ENCODE measurements at places on chromosomes 5 and 9.

- no peak for DNase-seq
Measured at GRCh38 chr9:121154782-121155181, 46.9 kb downstream of the RAB14 start.

GRCh38 chr5:112413611-112414010 lies 5.5 kb downstream of the EPB41L4A start:
- no peak for DNase-seq

- no peak for DNase-seq
Measured at GRCh38 chr9:22079873-22080341, 70.8 kb upstream of the CDKN2B start.

DNA sequence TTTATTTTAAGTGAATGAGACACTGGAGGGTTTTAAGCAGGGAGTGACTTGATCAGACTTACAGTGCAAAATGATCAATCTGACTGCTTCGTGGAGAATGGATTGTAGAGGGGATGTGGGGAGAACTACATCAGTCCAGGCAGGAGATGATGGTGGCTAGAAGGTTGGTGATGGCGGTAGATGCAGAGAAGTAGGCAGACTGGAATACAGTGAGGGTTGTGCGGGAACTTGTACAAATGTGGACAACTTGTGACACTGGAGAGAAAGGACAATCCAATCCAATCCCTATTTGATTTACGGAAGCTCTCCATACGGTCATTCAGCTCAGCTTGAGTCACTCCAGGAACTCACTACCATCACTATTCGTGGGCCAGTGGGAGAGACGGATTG lies 593 bp downstream of the TIGD6 start:
- DNase-seq: no peak

DNA sequence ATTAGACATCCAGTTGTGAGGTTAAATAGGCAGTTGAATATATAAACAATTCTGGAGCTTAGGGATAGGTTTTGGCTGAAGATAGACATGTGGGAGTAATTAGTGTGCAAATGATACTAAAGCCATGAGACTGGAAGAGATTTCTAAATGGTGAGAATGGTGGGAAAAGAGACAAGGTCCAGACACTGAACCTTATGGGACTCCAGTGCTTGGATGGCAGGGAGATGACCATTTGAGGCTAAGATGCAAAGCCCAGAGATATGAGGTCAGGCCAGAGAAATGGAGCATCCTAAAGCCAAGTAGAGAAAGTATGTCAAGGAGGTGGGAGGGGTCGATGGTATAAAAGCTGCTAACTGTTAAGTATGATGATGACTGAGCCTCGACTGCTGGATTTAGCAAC lies 115.6 kb downstream of the SEMA5A start:
- no peak for DNase-seq

GRCh38 chr5:169805937-169806700 lies 169.0 kb downstream of the DOCK2 start:
- no peak for DNase-seq

DNA sequence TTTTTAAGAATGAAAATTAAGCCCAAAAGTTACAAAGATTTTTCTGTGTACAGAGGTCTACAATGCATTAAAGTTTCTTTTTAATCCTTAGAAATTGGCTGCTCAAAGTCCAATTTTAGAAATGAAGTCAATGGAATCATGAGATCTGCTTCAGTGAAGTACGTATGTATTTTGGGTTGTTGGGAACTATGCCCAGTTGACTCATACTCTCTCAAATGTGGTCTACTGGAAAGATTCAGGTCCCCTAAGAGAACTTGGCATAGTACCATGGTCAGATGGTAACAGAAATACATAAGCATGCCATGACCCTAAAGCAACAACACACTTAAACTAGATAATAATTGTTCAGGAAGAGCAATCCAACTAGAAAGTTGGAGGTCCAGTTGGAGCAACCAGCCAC lies 23.0 kb downstream of the FBLL1 start:
- no peak for DNase-seq

GRCh38 chr9:113609562-113610318 lies 146.2 kb downstream of the RGS3 start:
- no peak for DNase-seq

DNA sequence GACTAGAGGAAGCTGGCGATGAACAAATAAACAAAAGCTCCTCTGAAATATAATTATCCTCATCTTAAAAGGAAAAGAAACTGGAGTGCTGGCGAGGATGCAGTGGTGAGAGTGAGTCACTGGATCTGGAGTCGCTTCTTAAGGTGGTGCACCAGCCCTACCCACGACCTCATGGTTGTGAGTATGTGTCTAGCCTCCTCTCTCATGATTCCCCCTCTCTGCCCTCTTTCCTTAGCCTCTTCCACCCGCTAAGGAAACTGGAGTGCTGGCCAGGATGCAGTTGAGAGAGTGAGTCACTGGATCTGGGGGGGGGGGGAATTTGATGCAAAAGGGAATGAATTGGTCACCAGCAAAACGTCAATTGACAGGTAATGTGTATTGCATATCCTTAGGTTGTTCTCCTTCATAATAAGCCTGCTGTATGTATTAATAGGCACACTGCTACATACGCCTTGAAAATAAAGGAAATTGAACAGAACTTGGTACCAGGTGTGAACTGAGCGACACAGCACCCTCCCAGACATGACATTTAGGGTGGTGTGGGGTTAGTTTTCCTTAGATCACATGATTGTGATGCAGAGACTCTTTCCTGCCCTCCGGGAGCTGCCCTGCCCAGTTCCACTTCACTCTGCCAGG lies 36.3 kb upstream of the EBF1 start:
- no peak for DNase-seq

GRCh38 chr5:55885359-55885758 lies 34.2 kb downstream of the IL31RA start:
- no peak for DNase-seq

DNA sequence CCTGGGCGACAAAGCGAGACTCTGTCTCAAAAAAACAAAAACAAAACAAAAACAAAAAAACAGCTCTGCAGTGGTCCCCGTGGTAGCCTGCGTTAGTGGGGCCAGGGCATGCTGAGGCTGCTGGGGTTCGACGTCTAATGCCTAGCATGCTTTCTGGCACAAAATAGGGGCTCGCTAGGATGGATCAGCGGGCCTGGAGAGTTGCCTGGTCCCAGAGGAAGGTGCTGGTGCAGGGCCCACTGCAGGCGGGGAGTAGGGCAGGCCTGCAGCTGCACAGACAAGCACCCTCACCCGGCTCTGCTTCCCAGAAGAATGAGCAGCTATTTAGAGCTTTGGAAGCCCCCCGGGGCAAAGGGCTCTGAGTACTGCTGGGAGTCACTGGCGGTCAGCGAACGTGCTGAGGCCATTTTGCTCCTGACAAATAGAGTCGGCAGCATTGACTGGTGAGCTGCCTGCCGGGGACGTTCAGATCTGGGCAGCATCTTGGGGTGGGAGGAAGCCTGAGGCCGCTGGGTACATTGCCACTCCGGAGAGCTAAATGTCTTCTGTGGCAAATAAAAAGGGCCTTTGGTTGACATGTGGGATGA lies 126.7 kb downstream of the OLFM1 start:
- DNase-seq: no peak

GRCh38 chr9:36319806-36320205 lies 61.6 kb upstream of the GNE start:
- DNase-seq: peak; percentile 57

DNA sequence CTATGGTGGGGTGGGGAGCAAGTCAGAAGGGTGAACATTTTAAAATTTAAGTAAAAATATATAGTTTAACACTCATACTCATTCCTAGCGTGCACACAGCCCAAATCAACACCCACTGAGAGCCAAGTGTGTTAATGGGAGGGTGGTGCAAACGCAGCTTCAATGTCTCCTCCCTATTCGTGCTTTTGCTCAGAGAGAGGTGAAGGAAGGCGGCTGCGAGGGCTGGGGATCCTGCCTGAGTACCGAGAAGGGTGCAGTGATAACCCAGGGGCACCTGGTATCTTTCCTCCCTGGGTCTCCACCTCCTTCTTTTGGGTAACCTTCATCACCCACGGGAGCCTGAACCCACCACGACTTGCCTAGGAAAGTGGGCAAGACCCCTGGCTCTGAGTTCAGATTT lies 35.0 kb downstream of the FGF1 start:
- no peak for DNase-seq

- DNase-seq: no peak
Measured at GRCh38 chr9:130908146-130908877, 11.7 kb upstream of the QRFP start.

GRCh38 chr9:136389396-136389795 lies 10.6 kb downstream of the SNAPC4 start:
- DNase-seq: no peak

- no peak for DNase-seq
Measured at GRCh38 chr9:127084076-127085039, 38.1 kb downstream of the ANGPTL2 start.

GRCh38 chr5:6711409-6712141 lies 1.7 kb upstream of the TENT4A start:
- no peak for DNase-seq

DNA sequence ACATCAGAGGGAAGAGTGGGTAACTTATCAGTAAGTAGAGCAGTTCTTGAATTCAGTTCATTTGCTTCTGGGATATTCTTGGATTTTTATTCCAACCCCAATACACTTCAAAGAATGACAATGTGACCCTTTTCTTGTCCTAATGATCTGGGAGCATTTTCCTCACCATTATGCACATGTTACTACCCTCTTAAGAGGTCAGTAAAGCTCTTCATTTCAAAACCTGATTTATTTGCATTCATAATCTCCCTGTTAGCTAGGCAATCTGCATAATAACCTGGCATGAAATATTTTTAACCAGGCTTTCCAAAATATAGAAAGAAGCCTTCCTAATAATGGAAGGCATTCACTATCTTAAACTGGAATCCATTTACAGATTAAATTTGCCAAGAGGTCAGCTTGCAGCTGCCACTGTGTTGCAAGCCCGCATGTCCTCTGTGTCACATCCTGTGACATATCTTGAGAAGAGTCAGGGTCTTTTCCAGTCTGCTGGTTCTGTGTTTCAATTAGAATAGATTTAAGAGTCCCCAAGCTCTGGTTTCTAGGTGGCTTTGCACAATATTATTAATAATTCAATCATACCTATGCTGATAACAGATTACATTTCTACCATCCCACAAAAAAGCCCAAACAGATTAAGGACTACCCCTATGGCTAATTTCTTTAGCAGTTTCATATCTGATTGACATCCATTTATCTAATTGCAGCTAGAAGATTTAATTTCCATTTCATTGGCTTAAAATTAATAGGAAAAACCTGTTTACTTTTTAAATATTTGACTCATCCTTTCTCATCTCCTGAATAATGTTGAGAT lies 30.9 kb upstream of the PPP2R2B start:
- no peak for DNase-seq

GRCh38 chr5:78320401-78320800 lies 25.9 kb upstream of the AP3B1 start:
- no peak for DNase-seq

- DNase-seq: no peak
Measured at GRCh38 chr5:74954919-74955318, 88.7 kb upstream of the FAM169A start.

DNA sequence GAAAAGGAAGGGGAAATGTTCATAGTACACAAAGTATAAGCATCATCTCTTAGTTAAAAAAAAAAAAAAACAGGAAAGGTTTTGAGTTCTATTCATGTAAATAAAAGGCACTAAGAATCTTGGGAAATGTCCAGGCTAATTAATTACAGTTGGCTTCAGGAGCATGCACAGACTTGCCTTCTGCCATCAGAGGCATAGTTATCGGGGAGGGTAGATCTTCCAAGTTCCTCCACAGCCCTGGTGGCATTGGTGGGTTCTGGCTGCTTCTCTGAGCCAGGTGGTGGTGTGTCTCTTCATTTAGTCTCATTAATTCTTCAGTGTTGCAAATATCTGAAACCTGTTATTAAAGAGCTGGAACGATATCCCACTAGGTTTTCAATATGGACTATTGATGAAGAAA lies 85.2 kb downstream of the TMEM252 start:
- DNase-seq: no peak

DNA sequence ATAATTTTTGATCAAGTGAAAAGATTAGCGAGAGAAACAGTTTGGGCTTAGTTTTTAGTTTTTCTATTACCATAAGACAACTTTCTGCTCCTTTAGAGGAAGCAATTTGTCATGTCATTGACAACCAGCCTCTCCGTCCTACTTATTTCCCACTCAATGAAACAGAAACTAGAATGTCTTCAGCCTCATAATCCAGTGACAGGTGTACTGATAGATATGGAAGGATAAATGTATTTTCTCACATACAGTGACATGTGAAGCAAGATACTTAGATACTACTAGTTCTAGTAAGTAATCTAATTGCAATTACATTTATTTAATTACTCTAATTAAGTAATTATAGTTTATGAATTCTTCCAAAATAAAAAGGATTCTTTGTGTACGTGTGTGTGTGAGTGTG lies 429.7 kb downstream of the CDH10 start:
- DNase-seq: no peak

GRCh38 chr5:174724484-174725260 lies at the start of gene MSX2:
Gene MSX2, plus strand, starts transcription at chr5:174724582. Its CDS starts 78 bp downstream, at chr5:174724660.
- DNase-seq: peak; percentile 73

DNA sequence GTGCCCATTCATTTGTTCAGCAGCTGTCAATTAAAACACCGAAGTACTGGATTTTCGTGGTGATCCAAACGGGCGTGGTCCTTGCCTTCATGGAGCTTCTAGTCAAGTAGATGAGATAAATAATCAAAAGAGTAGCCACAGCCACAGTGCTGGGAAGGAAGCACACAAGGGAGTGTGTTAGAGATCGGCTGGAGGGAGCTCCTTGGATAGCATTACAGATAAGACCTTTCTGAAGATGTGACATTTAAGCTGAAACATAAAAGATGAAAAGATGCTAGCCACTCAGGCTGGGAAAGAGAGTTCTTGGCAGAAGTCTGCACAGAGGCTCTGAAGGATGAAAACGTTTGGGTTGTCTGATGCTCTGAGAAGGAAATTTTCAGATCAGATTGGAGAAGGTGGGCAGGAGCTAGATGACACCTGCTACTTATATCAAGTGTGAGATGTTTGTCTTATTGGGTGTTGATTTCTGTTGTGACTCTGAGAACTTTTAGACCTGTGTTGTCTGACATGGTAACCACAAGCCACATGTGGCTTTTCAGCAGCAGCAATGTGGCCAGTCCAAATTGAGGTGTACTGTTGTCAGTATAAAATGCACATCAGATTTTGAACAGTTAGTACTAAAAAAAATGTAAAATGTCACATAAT lies 123.9 kb downstream of the TLE4 start:
- no peak for DNase-seq

Measured in upper lobe of left lung (tissue), 6 donors.